Panc1 (cell line): ENCODE measurements at places on chromosomes 4 and X. TPM values are rescaled to one million over a fixed set of nuclear protein-coding genes. Genes with fewer than 3 reads are reported as not detected.

The NAAA gene
- total RNA-seq = 11.9 TPM

DNA sequence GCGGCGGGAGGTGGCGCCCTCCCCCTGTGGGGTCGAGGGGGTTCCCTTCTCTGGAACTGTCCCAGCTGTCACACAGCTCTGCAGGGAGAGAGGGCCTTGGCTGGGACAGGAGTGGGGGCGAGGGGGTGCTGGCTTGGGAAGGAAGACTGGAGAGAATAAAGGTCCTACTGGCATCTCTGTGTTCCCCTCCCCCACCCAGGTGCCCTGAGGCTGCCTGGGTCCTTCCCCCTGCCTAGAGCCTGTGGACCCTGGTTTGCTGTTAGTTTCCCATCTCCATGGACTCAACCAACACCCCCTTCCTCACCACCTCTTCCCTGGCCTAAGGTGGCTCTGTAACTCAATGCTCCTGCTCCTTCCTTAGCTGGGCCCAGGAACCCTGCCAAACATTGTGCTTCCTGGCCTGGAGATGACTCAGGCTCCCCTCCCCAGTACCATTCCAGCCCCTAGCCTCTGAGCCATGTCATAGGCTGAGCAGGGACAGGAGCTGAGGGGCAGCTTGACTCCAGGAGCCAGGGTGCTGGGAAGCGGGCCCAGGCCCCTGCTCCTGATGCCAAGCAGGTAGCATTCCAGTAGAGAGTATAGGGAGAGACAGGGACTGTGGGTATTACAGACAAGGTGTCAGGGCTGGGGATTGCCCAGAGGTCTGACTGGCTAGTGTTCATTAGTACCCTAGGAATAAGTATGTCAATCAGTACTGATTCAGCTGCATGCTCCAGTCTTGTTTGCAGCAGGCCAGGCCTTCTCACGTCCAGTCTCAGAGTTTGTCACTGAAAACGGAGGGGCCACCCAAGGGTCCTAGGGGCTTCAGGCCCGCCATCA, 100.7 kb downstream of the EFNB1 start:
- H3K27ac ChIP-seq = no peak overlapping the region
- H3K4me1 ChIP-seq = no peaks in the 10 kb centered on the region
- no peak for DNase-seq
- no peaks in the 10 kb centered on the region for H3K27me3 ChIP-seq
- no peaks in the 10 kb centered on the region for H3K36me3 ChIP-seq
- H3K4me3 ChIP-seq = no peak overlapping the region

- no peak for DNase-seq
- no peak overlapping the region for H3K4me3 ChIP-seq
- H3K36me3 ChIP-seq = no peaks in the 10 kb centered on the region
- no peak overlapping the region for H3K27ac ChIP-seq
These were observed 374.2 kb upstream of the SMIM31 start for GRCh38 chr4:164379694-164380093.

DNA sequence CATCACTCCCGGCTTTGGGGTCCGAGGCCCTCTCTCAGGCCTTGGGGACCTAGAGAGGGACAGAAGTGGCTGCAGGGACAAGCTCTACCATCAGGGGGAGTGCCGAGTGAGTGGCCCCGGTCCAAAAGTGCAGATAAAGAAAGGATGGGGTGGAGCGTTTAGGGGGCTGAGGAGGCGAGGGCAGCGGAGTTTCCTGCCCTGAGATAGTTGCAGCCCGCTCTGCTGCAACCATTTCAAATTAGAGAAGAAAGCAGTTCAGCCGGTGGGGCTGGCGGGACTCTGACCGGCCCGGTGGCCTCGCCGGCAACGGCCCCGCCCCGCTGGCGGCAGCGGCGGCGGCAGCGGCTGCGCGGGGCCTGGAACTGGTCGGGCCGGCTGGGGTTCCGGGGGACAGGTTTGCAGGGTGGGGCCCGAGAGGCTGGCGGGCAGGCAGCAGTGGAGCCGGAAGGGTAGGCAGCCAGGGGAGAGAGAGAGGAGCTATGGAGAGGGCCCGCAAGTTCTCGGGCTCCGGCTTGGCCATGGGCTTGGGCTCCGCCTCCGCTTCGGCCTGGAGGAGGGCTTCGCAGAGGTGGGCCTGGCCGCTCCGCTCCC, 7.6 kb downstream of the DLG3 start:
- H3K27me3 ChIP-seq = no peaks in the 10 kb centered on the region
- peak overlapping the region; percentile 48 for H3K4me3 ChIP-seq
- no peaks in the 10 kb centered on the region for H3K36me3 ChIP-seq
- peaks cover 5% of the 10 kb centered on the region for H3K4me1 ChIP-seq
- DNase-seq = no peak

DNA sequence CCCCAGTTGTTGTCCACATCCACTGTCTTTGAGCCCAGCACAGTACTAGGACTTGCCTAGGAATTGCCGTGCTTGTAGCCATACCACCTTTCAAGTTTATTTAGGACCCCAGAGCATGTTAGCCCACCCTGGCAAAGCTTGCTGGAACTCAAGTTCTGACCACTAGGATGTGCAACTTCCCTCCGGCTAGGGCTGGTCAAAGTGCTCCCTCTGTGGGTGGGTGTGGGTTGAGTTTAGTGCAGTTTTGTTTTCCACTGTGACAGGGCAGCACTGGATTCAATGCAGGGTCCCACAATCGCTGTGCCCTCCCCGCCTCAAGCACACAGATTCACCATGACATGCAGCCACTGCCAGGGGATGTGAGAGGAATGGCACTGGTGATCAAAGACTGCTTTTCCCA, 96.0 kb downstream of the RASGEF1B start:
- H3K4me3 ChIP-seq = no peak overlapping the region
- H3K4me1 ChIP-seq = no peaks in the 10 kb centered on the region
- DNase-seq = no peak
- no peaks in the 10 kb centered on the region for H3K27me3 ChIP-seq

- no peaks in the 10 kb centered on the region for H3K36me3 ChIP-seq
- no peak for DNase-seq
- H3K27me3 ChIP-seq = no peaks in the 10 kb centered on the region
- no peak overlapping the region for H3K4me3 ChIP-seq
- no peak overlapping the region for H3K27ac ChIP-seq
These were observed 31.8 kb downstream of the SH3TC1 start for GRCh38 chr4:8230891-8231290.
